Upper lobe of right lung (tissue), 1 donor: ENCODE measurements at places on chromosomes 4 and X. TPM values are rescaled to one million over a fixed set of nuclear protein-coding genes. Genes with fewer than 3 reads are reported as not detected.

- DNase-seq = no peak
- no peak overlapping the region for H3K4me3 ChIP-seq
- H3K27ac ChIP-seq = no peak overlapping the region
- H3K4me1 ChIP-seq = no peaks in the 10 kb centered on the region
- no peaks in the 10 kb centered on the region for H3K36me3 ChIP-seq
- H3K27me3 ChIP-seq = no peaks in the 10 kb centered on the region
These were observed 387.9 kb upstream of the TENM3 start for GRCh38 chr4:181855307-181855706.

Gene FOXR2
- not detected for total RNA-seq

- DNase-seq = no peak
- no peak overlapping the region for H3K4me3 ChIP-seq
- H3K4me1 ChIP-seq = no peaks in the 10 kb centered on the region
- H3K36me3 ChIP-seq = no peaks in the 10 kb centered on the region
These were observed 79.1 kb downstream of the NPFFR2 start for GRCh38 chr4:72110886-72111285.

DNA sequence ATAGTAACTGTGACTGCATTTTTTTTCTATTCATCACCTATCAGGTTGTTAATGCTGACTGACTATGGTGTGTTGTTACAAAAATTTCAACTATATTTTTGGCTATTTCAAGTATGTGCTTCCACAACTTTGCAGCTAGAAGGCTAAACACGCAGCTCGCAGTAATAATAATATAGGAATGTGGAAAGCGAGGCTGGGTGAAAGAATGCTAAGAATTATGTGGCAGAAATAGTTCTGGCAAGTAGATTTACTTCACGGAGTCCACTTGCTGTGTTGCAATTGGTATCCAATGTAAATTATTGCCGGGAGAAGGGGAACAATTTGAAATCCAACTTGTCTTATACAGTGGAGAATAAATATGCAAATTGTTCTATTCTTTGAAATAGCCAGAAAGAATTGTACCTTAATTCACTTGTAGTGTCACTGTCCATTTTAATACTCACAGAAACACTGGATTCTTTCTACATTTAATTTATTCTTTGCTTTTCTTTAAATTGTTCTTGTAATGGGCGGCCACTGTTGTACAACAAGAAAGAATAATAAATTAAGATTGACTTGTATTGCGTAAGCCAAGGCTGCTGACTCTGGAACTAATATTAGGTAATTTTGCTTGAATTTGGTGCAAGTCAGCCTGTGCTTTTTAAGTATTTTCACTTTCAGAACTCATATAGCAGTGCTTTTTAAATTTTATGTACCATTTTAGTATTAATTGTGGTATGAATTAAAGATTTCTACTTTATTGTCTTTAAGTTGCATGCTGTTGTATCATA, 154.9 kb downstream of the FRMPD4 start:
- H3K27me3 ChIP-seq = no peaks in the 10 kb centered on the region
- DNase-seq = no peak
- no peak overlapping the region for H3K27ac ChIP-seq

DNA sequence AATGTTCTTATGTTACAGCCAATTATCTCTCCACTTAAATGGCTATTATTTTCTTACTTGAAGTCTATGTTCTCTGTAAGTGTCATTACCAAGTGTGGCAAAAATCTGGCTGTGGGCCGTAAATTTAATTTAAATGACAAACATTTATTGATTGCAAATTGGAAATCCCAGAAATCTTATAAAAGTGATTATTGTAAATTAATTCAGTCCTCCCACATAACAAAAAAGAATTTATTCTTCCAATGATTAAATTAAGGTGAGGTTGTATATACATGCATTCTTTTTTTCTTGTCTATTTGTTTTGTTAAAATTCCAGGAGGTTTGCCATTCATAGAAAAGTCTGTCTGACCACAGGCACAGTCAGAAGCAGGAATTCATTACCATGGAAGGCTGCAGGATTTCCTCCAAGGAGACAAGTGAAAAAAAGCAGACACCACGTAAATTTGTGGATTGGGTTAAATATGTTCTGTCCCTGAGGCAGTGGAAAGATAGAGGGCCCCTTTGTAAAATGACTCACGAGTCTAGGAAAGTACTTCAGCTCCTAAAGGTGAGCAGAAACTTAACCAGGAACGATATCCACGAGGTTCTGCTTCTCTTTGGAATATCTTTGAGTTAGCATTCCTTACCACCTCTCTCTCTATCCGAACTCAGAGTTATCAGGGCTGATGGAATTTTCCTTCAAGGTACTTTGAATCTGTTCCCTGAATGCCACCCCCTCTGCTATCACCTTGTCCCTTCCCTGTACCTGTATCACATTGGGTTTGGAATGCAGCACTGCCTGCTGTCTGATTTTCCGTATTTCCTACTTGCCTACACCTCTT, 10.7 kb downstream of the PPARGC1A start:
- no peak overlapping the region for H3K4me3 ChIP-seq
- H3K36me3 ChIP-seq = no peaks in the 10 kb centered on the region
- no peak overlapping the region for H3K27ac ChIP-seq
- peaks cover 13% of the 10 kb centered on the region for H3K4me1 ChIP-seq

Gene RPL39
- 1,275 TPM for total RNA-seq

DNA sequence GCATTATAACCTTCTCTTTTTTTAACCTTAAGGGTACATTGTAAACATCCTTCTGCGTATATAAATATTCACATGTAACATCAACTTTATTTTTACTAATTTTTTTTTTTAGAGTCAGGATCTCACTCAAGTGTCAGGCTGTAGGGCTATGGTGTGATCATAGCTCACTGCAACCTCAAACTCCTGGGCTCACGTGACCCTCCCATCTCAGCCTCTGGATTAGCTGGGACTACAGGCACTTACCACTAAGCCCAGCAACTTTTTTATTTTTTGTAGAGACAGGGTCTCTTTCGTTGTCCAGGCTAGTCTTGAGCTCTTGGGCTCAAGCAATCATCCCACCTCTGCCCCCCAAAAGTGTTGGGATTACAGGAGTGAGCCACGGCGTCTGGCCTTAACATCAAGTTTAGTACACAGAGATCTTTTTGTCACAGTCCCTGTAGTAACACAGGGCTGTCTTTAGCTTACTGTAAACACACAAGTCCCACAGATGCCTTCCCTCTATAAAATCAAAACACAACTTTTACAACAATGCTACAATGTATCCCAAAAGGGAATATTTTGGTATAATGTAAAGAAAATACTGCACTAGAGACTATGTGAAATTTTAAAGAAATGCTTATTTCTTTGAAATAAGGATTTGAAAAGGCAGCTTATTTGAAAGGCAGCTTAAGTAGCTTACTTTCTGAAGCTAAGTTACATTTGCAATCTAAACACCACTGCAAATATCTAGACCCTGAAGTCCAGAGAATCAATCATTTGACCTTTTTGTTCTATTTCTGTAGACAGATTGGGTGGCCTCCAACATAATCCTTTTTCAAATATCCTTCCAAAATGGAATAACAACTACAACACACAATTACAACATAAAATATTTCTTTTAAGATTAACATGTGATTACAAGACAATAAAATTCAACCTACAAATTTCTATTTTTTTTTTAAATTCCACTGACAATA, 116.0 kb downstream of the APBB2 start:
- no peak overlapping the region for H3K4me3 ChIP-seq
- no peaks in the 10 kb centered on the region for H3K36me3 ChIP-seq
- no peaks in the 10 kb centered on the region for H3K27me3 ChIP-seq
- peaks cover 6% of the 10 kb centered on the region for H3K4me1 ChIP-seq
- DNase-seq = no peak

DNA sequence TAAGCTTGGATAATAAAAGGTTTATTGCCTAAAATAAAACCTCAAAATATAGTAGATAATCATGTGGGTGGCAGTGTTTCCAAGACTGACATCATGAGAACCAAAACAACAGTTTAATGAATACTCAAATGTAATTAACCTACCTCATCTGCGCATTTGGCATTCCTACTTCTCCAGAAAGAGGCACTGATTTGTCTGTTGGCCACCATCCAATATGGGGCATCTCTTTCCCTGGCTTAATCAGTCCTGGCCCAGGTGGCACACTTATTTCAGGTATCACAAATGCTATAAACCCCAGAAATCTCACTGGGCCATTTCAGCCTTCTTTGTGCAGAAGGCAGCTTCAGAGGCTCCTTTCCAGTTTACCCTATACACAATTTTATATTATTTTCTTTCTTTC, 192.2 kb downstream of the COMMD8 start:
- DNase-seq = no peak
- H3K27me3 ChIP-seq = no peaks in the 10 kb centered on the region
- H3K36me3 ChIP-seq = no peaks in the 10 kb centered on the region

GRCh38 chrX:57930051-57930450, 19.8 kb upstream of the ZXDA start:
- no peaks in the 10 kb centered on the region for H3K4me1 ChIP-seq
- H3K4me3 ChIP-seq = no peak overlapping the region
- H3K36me3 ChIP-seq = no peaks in the 10 kb centered on the region
- no peak overlapping the region for H3K27ac ChIP-seq
- DNase-seq = no peak
- no peaks in the 10 kb centered on the region for H3K27me3 ChIP-seq

DNA sequence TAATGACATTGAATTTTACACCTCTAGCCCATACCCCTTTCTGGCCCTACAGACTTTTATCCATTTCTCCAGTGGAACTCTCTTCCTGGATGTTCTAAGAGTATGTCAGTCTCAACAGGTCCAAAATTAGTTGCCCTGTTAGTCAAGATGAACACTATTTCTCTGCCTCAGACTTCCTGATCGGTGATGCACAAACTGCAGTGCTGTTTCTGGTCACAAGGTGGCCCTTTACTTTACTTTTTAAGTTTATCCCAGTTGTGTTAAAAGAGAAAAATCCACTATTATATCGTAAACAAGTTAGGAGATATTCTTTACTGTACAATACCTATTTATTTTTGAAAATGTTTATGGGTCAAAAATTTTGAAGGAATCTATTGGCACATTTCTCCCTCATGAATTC, 13.1 kb downstream of the TCEAL7 start:
- DNase-seq = no peak
- H3K27me3 ChIP-seq = no peaks in the 10 kb centered on the region
- H3K4me1 ChIP-seq = no peaks in the 10 kb centered on the region
- H3K27ac ChIP-seq = no peak overlapping the region
- no peak overlapping the region for H3K4me3 ChIP-seq

DNA sequence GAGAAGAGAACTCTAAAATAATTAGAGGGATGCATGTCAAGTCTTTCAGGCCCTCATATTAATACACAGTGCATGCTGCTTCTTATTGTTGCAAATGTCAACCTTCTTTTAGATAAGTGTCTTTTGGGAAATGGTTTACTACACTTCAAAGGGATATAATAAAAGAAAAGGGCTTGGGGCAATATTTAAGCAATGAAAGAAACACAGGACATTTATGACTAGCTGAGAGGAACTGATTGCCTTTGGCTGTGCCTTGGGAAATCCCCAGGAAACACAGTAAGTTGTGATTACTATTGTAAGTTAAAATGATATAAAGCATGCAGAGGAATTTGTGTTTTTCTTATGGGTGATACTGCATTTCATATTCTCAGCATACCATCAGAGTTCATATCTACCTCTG, 1036.2 kb upstream of the GRID2 start:
- H3K4me1 ChIP-seq = no peaks in the 10 kb centered on the region
- H3K4me3 ChIP-seq = no peak overlapping the region
- H3K27me3 ChIP-seq = no peaks in the 10 kb centered on the region
- H3K27ac ChIP-seq = no peak overlapping the region

- no peak overlapping the region for H3K27ac ChIP-seq
- no peaks in the 10 kb centered on the region for H3K36me3 ChIP-seq
- no peaks in the 10 kb centered on the region for H3K4me1 ChIP-seq
- no peaks in the 10 kb centered on the region for H3K27me3 ChIP-seq
- H3K4me3 ChIP-seq = no peak overlapping the region
These were observed 22.1 kb downstream of the DGKK start for GRCh38 chrX:50448565-50448964.

Gene MAGEE2
- total RNA-seq = not detected

GRCh38 chr4:40046311-40046980, 10.2 kb upstream of the N4BP2 start:
- no peak overlapping the region for H3K4me3 ChIP-seq
- DNase-seq = no peak
- no peak overlapping the region for H3K27ac ChIP-seq
- H3K4me1 ChIP-seq = no peaks in the 10 kb centered on the region
- H3K27me3 ChIP-seq = no peaks in the 10 kb centered on the region

Gene C4orf51
- total RNA-seq = not detected

DNA sequence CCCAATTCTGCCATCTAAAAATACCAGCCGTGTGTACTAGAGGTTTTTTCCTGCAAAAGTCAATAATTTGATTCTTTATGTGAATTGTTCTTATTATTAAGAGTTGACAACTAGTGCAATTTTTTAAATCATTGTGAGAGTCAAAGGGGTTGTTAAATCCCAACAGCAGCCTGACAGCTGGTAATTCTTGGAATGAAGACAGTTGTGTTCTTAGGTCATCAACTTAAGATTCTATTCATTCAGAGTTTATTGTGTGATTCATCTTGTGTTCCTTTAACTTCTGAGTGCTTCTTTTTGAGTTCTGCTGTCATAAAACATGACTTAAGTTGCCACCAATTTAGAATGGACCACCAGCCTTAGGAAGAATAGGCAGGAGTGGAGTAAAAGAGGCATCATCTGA, 329.0 kb downstream of the NAF1 start:
- no peaks in the 10 kb centered on the region for H3K4me1 ChIP-seq
- H3K27me3 ChIP-seq = no peaks in the 10 kb centered on the region
- DNase-seq = no peak
- H3K36me3 ChIP-seq = no peaks in the 10 kb centered on the region

Gene LONRF3
- total RNA-seq = 24.4 TPM

Gene PNMA6A
- total RNA-seq = 0.87 TPM

DNA sequence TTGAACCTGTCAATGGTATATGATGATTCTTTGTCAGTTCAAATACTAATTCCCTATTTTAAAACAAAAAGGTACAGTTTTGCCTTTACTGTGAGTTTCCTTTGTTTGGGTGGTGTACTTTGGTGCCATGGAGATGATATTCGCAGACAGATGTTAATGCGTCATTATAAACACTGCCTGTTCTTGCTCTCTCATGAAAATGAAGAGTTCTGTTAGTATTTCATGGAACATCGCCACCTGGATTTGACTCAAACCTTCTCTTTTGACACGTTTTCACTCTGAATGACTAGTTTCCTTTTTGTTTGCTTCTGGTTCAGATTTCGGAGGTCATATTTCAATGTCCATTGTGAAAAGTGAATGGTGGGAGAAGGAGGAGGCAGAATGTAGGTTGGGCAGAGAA, 6.9 kb upstream of the CTSO start:
- no peaks in the 10 kb centered on the region for H3K4me1 ChIP-seq
- no peak overlapping the region for H3K4me3 ChIP-seq
- H3K36me3 ChIP-seq = no peaks in the 10 kb centered on the region
- no peak for DNase-seq

- H3K36me3 ChIP-seq = no peaks in the 10 kb centered on the region
- no peaks in the 10 kb centered on the region for H3K4me1 ChIP-seq
- H3K4me3 ChIP-seq = no peak overlapping the region
- H3K27ac ChIP-seq = no peak overlapping the region
- DNase-seq = no peak
- H3K27me3 ChIP-seq = no peaks in the 10 kb centered on the region
These were observed 27.4 kb downstream of the HMGN5 start for GRCh38 chrX:81174286-81174685.
